ENCODE measurements at places on chromosomes 12 and 14. TPM values are rescaled to one million over a fixed set of nuclear protein-coding genes. Genes with fewer than 3 reads are reported as not detected.

DNA sequence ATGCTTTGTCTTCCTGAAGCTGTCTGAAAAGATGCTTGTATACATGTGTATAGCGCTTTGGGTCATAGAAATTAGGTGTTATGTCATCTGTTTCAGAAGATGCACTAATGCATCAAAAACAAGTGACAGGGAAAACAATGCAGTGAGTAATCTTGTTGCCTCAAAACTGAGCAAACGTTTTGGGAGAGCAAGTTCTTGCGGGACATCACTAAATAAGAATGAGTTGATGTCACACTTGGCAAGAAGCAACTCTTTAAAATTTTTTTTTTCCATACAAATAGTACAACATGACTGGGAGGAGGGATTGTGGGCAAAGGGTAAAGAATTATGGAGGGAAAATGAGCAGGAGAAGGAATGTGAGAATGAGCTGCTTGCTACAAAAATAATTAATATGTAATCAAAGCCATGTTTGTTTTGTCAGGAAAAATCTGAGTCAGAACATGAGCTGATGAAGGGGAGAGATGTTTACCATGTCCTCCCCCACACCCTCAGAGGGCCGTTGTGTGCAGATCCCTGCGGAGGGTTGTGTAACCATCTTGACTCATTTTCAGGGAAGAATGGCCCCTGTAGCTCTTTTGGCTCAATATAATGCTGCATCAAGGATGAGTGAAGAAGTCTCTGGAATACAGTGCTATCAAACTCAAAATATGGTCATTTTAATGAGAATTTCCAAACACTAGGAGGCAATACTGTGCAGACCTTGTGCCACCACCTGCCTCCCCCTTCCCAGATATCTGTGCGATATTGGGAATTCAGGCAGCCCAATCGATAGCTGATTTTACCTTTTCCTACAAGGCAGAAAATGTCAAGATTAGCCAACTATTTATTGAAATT, 41.4 kb downstream of the BORCS5 start:
- no peak for DNase-seq

- DNase-seq = no peak
Observed at GRCh38 chr14:76086636-76087035, 65.1 kb upstream of the GPATCH2L start.

GRCh38 chr12:5262450-5262849, 169.5 kb upstream of the NTF3 start:
- no peak for DNase-seq

DNA sequence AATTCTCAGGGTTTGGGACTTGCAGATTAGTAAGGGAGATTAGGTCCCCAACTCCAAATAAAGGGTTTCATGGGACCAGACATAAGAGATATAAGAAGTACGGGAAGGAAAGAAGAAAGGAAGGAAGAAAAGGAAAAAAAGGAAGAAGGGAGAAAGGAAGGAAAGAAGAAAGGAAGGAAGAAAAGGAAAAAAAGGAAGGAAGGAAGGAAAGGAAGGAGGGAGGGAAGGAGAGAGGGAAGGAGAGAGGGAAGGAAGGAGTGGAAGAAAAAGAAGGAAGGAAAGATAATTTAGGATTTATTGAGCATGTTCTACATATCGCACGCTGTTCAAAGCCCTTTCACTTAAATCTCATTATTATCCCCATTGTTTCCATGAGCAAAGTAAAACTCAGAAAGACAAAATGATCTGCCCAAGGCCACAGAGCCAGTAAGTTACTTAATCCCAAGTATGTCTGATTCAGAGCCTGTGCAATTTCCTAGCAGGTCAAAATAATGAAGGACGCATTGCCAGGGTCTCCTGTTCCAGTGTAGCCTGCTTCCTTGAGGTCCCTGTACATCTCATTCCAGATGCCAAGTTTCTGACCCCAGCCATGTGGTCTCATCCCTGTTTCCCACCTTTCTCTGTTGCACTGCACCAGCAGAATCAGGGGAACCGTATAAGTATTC, 3.9 kb upstream of the HDAC7 start:
- no peak for DNase-seq

DNA sequence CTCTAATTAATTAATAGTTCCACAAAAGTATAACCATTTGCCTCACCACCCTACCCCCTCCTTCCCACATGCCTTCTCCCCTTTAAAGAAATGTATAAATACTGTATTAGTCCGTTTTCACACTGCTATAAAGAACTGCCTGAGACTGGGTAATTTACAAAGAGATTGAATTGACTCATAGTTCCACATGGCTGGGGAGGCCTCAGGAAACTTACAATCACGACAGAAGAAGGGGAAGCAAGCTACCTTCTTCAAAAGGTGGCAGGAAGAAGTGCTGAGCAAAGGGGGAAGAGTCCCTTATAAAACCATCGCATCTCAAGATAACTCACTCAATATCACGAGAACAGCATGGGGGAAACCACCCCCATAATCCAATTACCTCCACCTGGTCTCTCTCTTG, 8.2 kb upstream of the RESF1 start:
- no peak for DNase-seq

DNA sequence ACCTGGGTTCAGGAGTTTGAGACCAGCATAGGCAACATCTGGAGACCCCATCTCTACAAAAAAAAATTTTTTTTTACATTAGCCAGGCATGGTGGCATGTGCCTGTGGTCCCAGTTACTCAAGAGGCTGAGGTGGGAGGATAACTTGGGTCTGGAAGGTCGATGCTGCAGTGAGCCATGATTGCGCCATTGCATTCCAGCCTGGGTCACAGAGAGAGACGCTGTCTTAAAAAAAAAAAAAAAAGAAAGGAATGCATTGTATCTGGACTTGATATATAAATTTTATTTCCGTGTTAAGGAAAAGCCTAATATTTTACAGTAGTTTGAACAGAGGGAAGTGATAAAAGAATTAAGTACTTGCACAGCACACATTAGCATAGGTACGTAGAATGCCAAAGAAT, 97.2 kb downstream of the ZC3H14 start:
- no peak for DNase-seq

GRCh38 chr12:32558903-32559302, 120.2 kb upstream of the DNM1L start:
- DNase-seq = no peak

DNA sequence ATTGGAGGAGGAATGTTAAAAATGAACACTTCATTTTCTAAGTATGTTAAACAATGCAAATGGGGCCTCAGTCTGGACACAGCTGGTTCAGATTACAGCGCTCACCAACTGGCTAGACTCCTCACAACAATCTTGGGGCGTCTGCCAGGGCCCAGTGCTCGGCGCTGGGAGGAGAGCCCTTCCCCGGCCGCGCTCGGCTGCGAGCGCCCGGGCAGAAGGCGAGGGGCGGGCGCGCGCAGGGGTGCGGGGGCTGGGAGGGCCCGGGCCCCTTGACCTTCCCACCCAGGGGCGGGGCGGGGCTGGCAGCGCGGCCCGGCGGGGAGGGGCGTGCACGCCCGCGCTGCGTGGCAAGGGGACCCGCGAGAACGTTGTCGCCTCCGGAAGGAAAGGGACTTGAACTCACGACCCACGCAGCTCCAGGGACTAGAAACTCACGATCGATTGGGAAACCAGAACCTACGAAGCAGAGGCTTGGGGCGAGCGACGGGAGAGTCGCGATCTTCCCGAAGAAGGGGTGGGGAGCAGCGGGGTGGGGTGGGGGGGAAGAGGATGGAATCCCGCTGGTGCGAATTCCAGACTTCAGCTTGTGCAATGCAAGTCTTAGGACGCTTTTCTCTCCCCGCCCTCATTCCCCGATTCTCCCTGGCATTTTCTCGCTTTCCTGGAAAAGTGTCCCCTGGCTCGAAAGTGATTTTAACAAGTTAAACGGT, at the start of gene FBLN5:
FBLN5 (minus strand) TSS at position 220 of the 710 bp plus-strand sequence. CDS start 465 bp downstream, outside the sequence.
- DNase-seq = peak; percentile 40

The KRT78 gene
- total RNA-seq = not detected

The WBP11 gene
- 64.6 TPM for total RNA-seq

The TAS2R42 gene
- not detected for total RNA-seq

All from endothelial cell (in vitro differentiated cells).